NCI-H1105 treated with DMSO at 0.1 percent for 48 hours (cell line): ENCODE measurements at places on chromosomes 4 and X.

DNA sequence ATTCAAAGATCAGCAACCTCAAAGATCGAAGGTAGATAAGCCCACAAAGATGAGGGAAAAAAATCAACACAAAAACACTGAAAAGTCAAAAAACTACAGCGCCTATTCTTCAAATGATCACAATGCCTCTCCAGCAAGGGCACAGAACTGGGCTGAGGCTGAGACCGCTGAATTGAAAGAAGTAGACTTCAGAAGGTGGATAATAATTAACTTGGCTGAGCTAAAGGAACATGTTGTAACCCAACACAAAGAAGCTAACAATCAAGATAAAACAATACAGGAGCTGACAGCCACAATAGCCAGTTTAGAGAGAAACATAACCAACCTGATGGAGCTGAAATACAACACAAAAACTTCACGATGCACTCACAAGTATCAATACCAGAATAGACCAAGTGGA lies 231.1 kb downstream of the STPG2 start:
- DNase-seq, result no peak

- DNase-seq, result no peak
These were observed 7.2 kb upstream of the MPP1 start for GRCh38 chrX:154812341-154813101.

DNA sequence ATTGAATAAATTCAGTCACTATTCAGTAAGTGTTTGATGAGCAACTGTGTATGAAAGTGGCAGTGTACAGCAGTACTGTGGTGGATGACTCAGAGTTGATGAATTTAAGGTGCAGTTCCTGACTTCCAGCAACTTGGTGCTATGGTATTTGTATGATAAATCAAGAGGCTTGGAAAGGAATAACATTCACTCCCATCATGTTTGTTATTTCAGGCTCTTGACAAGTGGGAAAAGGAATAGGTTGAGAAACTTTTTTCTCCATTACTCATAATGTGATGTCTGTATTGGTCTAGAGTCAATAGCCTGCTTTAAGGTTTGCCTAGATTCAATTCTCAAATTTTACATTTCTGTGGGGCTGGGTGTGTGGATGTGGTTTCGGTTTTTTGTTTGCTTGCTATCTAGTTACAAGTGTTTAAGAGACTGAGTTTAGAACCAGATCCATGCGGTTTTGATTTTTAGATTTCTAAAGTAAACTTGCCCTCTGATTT lies 35.1 kb upstream of the CYP2U1 start:
- no peak for DNase-seq

GRCh38 chr4:170198747-170199146 lies 109.0 kb upstream of the AADAT start:
- peak; percentile 0 for DNase-seq

GRCh38 chr4:79915246-79915645 lies 157.8 kb downstream of the ANTXR2 start:
- DNase-seq, result no peak

- no peak for DNase-seq
These were observed 125.2 kb downstream of the COL25A1 start for GRCh38 chr4:109177096-109177810.

- DNase-seq, result no peak
These were observed 3.6 kb downstream of the VSIG4 start for GRCh38 chrX:66036231-66036630.

- DNase-seq, result no peak
These were observed 80.2 kb downstream of the SCD5 start for GRCh38 chr4:82718162-82718940.

GRCh38 chrX:86149119-86149518 lies 868 bp downstream of the DACH2 start:
- DNase-seq, result no peak

DNA sequence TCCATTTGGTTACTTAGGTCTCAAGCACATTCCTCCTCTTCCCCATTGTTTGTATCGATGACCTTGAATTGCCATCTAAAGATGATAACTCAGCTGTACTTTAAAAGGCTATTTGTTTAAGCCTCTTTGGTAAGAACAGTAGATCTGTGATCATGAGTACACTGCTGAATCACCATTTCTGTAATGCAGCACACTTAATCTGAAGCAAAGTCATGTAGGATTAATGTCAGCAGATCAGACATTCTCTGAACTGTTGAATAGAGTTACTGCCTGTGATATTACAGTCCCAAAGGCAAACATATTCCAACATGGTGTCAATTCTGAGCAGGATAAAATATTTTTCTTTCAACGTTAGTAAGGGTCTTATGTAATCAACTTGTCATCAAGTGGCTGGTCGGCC lies 631.6 kb downstream of the TECRL start:
- DNase-seq, result no peak

GRCh38 chr4:86233681-86234080 lies 126.2 kb downstream of the MAPK10 start:
- no peak for DNase-seq

DNA sequence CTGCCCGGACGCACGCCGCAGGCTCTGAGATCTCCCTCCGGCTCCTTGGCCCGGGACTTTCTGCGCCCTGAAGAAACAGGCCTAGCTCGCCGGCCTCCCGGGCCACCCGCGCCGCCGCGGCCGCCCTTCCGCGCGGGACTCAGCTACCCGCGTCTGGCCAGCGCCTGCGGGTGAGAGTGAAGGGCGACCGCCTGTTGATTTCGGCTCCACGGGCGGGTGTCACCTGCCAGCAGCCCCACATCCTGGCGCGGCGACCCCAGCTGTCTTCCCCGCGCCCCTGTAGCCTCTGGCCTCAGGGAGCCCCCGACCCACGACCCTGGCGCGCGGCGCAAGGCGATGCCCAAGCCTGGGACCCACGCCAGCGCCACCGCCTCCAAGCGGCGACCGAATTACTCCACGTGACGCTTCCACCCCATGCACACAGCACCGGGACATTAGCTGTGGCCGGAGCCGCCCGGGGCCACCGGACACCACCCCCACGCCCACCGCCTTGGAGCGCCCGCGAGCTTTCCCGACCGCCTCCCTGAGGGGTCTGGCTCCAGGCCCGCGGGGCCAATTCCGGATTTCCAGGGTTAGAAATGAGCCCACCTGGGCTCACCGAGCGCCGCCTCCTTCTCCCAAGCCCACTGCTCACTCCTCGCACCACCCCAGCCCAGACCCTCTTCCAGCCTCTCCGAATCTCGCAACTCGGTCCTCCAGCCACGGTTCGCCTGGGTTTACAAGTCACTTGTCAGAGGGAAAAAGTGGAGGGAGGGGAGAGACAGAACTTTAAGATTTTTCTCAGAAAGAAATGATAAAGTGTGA lies 10.2 kb downstream of the ARX start:
- no peak for DNase-seq

GRCh38 chr4:77153006-77153405 lies 4.0 kb upstream of the CCNG2 start:
- no peak for DNase-seq

- no peak for DNase-seq
These were observed 158.5 kb downstream of the MID1IP1 start for GRCh38 chrX:38959736-38960135.

DNA sequence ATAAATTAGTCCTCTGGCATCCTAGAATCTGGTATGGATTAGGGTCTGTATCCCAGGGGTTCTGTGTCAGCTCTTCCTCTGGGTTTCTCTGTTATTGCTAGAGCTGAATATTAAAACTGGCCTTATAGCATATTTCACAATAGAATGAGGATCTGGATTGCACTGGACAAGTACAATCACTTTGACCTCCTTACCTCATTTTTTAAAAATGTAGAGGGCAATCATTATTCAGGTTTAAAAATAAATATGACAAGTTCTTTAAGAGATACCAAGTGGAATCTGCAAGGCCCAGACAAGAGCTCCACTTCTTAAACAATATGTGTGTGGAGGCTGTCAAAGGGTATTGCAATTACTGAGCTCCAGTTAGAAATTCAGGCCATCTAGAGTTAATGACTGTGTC lies 1.4 kb downstream of the PALLD start:
- DNase-seq, result no peak

DNA sequence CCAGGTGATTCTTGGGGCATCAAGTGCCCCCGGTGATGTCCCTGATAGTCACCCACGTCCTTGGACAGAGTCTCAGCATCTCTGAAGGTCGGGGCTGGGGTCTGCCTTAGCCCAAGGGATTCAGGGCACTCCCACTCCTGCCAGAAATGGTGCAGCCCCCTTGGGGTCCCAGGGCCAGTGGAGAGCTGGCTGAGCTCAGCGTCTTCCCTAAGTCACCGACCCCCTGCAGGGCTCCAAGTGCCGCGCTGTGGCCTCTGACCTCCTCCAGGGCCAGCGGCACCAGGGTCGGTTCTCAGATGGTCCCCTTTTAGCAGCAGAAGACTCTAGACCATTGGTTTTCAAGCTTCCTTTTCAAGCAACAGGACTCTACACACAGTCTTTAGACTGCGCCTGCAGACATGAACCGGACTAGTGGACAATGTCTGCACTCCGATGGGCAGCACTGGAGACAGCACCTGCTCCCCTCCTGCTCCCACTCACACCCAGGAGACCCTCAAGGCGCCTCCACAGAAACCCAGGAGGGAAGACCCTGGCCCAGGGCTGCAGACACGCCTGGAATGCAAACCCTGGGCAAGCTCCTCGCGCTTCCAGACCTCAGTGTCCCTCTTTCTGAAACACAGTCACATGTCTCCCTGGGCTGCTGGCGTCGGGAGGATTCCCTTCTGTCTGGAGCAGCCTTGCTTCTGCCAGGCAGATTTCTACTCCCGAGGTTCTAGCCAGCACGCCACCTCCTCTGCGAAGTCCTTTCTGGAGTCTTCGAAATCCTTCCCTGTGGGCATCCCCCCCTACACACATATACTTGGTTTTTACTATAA lies 53.9 kb downstream of the ABLIM2 start:
- DNase-seq, result no peak

DNA sequence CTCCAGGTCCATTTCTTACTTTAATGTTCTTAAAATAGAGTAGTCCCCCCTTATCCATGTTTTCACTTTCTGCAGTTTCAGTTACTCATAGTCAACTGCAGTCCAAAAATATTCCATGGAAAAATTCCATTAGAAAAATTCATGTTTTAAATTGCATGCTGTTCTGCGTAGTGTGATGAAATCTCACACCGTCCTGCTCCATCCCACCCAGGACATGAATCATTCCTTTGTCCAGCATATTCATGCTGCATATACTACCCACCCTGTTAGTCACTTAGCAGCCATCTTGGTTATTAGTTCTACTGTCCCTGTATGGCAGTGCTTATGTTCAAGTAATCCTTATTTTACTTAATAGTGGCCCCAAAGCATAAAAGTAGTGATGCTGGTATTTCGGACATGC lies 5.4 kb upstream of the PDLIM5 start:
- no peak for DNase-seq

- DNase-seq, result no peak
These were observed 98.9 kb downstream of the KLHL8 start for GRCh38 chr4:87121341-87122065.

DNA sequence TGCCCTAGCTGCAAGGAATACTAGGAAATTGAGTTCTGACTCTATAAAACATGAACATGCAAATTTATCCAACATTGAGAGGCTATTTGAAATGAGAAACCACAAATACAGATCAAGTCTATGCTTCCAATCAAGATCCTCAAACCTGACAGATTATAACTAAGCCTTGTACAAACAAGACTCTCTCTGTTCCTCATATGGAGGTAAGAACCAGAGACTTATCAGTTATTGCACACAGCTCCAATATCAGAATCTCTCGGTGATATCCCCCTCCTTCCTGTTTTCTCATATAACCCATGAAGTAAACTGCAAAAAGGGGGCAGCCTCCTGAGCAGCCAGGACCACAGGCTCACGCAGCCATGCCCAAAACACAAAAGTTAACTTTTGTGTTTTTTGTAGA lies 36.5 kb downstream of the FBXW7 start:
- no peak for DNase-seq

GRCh38 chr4:147355847-147356246 lies 125.0 kb upstream of the EDNRA start:
- no peak for DNase-seq

DNA sequence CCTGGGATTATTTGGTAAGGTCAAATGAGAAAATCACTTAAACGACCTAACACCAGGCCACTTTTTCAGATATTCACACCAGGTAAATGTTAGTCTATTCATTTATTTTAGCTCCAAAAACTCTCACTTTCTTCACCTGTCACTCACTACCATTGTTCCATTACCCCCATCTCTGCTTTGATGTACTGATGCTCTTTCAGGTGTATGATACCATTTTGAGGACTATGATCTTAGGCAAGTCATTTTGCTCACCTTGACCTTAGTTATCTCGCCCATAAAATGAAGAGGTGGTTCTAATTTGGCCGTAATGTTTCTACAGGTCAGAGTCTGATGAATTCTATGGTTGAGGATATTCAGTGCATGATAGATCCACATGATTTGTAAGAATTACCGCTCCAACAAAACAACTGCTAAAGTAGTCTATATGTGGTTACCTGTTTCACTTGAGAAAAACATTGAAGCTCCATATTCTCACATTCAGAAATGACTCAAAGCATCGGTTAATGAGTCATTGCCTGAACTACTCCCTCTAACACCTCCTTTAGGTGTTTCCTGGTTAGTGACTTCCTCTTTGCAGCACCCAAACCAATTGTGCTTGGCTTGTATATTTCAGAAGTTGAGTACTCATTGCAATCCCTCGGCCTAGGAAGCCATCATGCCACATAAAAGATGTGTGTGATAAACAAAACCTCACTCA lies 4.5 kb downstream of the DTHD1 start:
- DNase-seq, result no peak

DNA sequence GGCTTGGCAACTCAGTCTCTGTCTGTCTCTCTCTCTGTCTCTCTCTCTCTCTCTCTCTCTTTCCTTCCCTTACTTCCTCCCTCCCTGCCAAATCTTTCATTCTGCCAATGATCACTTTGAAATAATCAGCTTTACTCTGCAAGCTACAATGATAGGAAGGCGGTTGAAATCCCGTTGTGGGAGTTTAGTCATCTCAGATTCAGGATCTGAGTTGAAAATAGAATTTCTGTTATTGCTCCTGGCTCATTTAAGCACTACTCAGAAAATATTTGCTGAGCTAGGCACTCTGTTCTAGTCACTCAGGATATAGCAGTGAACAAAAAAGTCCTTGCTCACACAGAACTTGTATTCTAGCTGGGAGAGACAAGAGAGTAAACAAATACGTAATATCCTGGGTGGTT lies 56.3 kb upstream of the DCTD start:
- DNase-seq, result no peak
